ENCODE measurements at places on chromosomes 12 and 14. TPM values are rescaled to one million over a fixed set of nuclear protein-coding genes. Genes with fewer than 3 reads are reported as not detected.

GRCh38 chr12:7151532-7151931, 21.4 kb downstream of the CLSTN3 start:
- H3K4me3 ChIP-seq: no peak overlapping the region
- H3K36me3 ChIP-seq: peaks cover 20% of the 10 kb centered on the region
- no peak for DNase-seq

GRCh38 chr12:111838353-111838752, 3.7 kb upstream of the MAPKAPK5 start:
- no peak for DNase-seq
- H3K4me1 ChIP-seq: no peaks in the 10 kb centered on the region
- H3K4me3 ChIP-seq: no peak overlapping the region
- H3K36me3 ChIP-seq: no peaks in the 10 kb centered on the region

The POTEG gene
- 1.7 TPM for total RNA-seq

DNA sequence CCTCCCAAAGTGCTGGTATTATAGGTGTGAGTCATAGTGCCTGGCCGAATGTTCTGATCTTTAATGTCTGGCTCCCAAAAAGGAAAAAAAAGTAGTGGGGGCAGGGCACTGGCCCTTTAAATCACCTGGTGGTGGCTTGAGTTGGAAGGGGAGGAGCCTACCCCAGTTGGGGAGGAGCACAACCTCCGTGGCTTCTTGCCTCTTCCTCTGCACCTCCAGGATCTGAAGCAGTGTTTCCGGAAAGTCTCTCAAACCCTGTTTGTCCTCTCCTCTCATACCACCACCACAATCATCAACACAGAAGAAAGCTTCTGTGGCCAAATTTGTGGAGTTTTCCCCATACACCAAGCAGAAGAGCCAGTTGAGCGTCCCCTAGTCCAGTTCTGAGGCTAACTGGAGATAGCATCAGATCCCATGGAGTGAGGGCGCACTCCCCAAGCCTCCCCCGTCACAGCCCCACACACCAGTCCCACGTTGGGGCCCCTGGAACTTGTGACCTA, 24.3 kb upstream of the RCOR1 start:
- peaks cover 10% of the 10 kb centered on the region for H3K4me1 ChIP-seq
- no peaks in the 10 kb centered on the region for H3K27me3 ChIP-seq
- H3K4me3 ChIP-seq: no peak overlapping the region
- no peak overlapping the region for H3K27ac ChIP-seq
- no peak for DNase-seq

- no peaks in the 10 kb centered on the region for H3K36me3 ChIP-seq
- no peaks in the 10 kb centered on the region for H3K4me1 ChIP-seq
- no peak overlapping the region for H3K4me3 ChIP-seq
- no peak for DNase-seq
These were observed 93.8 kb downstream of the CPSF2 start for GRCh38 chr14:92215579-92215978.

GRCh38 chr12:116563262-116563661, 4.1 kb downstream of the MAP1LC3B2 start:
- no peaks in the 10 kb centered on the region for H3K36me3 ChIP-seq
- H3K27me3 ChIP-seq: peaks cover 2% of the 10 kb centered on the region
- no peak overlapping the region for H3K4me3 ChIP-seq

GRCh38 chr12:132414634-132415326, 75.2 kb upstream of the FBRSL1 start:
- peaks cover 3% of the 10 kb centered on the region for H3K4me1 ChIP-seq
- DNase-seq: no peak
- no peak overlapping the region for H3K4me3 ChIP-seq
- H3K27me3 ChIP-seq: no peaks in the 10 kb centered on the region

DNA sequence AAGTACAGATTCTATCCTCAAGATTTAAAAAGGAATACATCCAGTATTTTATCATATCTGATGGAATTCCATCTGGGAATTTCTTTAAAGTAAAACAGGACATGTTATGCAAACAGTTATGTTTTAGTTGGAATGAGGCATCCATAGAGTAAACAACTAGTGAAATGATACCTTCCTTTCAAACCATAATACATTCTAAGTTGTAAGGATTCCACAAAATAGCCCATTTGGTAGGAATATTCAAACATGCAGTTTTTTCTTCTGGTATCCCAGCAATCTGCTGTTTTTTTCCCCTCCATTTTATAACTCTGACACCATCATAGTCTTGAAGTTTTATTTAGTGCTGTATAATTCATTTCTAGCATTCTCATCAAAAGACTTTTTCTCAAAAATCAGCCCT, 149.6 kb downstream of the ADAMTS20 start:
- H3K27me3 ChIP-seq: no peaks in the 10 kb centered on the region
- no peaks in the 10 kb centered on the region for H3K4me1 ChIP-seq
- no peaks in the 10 kb centered on the region for H3K36me3 ChIP-seq
- H3K27ac ChIP-seq: no peak overlapping the region

- no peak overlapping the region for H3K4me3 ChIP-seq
- peaks cover 8% of the 10 kb centered on the region for H3K4me1 ChIP-seq
- no peak overlapping the region for H3K27ac ChIP-seq
- H3K27me3 ChIP-seq: no peaks in the 10 kb centered on the region
- DNase-seq: no peak
- no peaks in the 10 kb centered on the region for H3K36me3 ChIP-seq
These were observed 194.0 kb downstream of the VRK1 start for GRCh38 chr14:96991226-96991625.

- H3K4me1 ChIP-seq: no peaks in the 10 kb centered on the region
- no peaks in the 10 kb centered on the region for H3K36me3 ChIP-seq
- no peak for DNase-seq
- no peaks in the 10 kb centered on the region for H3K27me3 ChIP-seq
- no peak overlapping the region for H3K27ac ChIP-seq
- H3K4me3 ChIP-seq: no peak overlapping the region
These were observed 90.7 kb upstream of the PTPRR start for GRCh38 chr12:71011261-71011660.

DNA sequence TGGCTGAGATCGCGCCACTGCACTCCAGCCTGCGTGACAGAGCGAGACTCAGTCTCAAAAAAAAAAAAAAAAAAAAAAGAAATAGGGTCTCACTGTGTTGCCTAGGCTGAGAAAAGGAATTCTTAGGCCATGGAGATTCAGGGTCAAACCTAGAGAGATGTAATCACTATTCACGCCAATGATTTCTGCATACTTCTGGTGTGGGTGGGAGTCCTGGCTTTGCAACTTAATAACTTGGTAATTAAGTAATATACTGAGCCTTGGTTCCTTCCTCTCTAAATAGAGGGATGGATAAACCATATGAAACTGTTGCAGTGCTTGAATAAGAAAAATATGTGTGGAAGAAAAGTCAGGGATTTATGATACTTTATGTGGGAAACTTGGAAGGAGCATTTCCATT, 2.7 kb downstream of the ZNF410 start:
- H3K4me1 ChIP-seq: peaks cover 11% of the 10 kb centered on the region
- H3K4me3 ChIP-seq: no peak overlapping the region
- H3K36me3 ChIP-seq: peaks cover 3% of the 10 kb centered on the region

GRCh38 chr12:2234091-2234490, 181.3 kb downstream of the CACNA1C start:
- H3K4me3 ChIP-seq: no peak overlapping the region
- DNase-seq: no peak
- H3K36me3 ChIP-seq: no peaks in the 10 kb centered on the region
- no peaks in the 10 kb centered on the region for H3K4me1 ChIP-seq

DNA sequence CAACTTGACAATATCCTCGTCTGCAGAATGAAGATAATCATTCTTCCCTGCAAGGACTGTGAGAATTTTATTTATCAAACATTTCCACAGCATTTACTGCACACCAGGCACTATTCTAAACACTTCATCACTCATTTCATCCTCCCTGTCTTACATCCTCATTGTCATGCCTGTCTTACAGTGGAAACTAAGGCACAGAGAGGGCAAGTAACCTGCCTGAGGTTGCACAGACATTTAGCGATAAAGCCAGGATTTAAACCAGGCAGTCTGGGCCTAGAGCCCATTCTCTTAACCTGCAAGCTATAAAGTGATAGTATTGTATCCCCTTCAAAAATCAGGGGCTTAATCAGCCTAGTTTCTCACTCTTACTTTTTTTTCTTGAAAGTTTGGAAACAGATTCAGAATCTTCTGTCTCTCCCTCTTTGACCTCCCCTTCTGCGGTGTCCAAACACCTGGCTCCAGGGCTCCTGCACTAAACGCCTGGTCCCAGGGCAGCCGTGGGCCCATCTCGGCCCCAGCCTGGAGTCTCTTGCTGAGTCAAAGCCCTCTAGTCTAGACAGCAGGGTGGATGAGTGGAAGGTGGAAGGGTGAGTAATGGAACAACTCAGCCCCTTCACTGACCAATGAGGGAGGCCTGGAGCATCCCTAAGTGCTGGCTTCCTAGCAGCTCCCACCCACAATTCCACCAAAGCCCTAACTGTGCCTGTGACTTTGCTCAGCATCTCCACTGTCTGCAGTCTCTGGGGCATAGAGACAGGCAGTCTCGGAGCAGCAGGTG, 12.5 kb downstream of the ISM2 start:
- no peak overlapping the region for H3K27ac ChIP-seq
- no peaks in the 10 kb centered on the region for H3K36me3 ChIP-seq
- H3K27me3 ChIP-seq: no peaks in the 10 kb centered on the region
- H3K4me3 ChIP-seq: no peak overlapping the region
- no peak for DNase-seq

The MNAT1 gene
- 26.5 TPM for total RNA-seq

- H3K27ac ChIP-seq: no peak overlapping the region
- no peaks in the 10 kb centered on the region for H3K36me3 ChIP-seq
- no peaks in the 10 kb centered on the region for H3K27me3 ChIP-seq
- DNase-seq: no peak
These were observed 8.1 kb downstream of the LGR5 start for GRCh38 chr12:71447691-71448132.

GRCh38 chr14:27890259-27890658, 876.3 kb upstream of the FOXG1 start:
- no peak for DNase-seq
- no peak overlapping the region for H3K4me3 ChIP-seq
- H3K27me3 ChIP-seq: no peaks in the 10 kb centered on the region
- no peaks in the 10 kb centered on the region for H3K36me3 ChIP-seq
- H3K4me1 ChIP-seq: no peaks in the 10 kb centered on the region
- H3K27ac ChIP-seq: no peak overlapping the region

- H3K4me1 ChIP-seq: no peaks in the 10 kb centered on the region
- H3K4me3 ChIP-seq: no peak overlapping the region
- DNase-seq: no peak
- H3K27ac ChIP-seq: no peak overlapping the region
These were observed 5.1 kb upstream of the TMEM179 start for GRCh38 chr14:104609666-104610065.

DNA sequence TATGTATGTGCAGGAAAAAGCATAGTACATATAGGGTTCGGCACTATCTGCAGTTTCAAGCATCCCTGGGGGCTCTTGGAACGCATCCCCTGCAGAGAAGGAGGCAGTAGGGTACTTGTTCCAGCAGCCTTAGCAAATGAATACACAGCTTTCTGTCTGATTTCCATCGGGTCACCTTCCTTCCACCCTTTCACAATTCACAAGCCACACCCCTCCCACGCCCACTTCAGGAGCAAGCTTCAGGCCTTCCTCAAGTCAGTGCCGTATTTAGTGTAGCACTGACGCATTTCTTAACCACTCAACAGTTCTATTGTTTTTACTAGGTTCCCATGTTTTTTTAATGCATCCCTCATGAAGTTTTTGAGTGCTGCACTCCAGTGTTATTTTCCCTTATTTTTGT, 64.2 kb downstream of the CLMN start:
- H3K27ac ChIP-seq: peak overlapping the region; percentile 45
- DNase-seq: no peak
- H3K36me3 ChIP-seq: no peaks in the 10 kb centered on the region
- H3K4me1 ChIP-seq: peaks cover 43% of the 10 kb centered on the region

DNA sequence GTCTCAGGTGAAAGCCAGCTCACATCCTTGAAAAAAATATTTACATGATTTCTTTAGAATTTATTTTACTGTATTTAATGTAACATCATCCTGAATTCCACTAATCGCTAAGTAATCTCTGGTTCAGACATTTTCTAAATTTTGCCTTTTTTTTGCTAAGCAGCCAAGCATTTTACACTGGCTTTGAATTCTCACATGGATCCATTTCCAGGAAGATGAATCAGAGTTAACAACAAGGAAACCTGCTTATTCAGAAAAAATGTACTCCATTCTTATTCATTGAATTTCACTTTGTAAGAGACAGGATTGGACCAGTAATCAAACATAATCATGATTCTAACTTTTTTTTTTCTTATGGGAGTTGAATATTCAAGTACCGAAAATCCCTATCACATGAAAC, 1785.1 kb upstream of the FLRT2 start:
- no peak overlapping the region for H3K27ac ChIP-seq
- no peak for DNase-seq
- H3K36me3 ChIP-seq: no peaks in the 10 kb centered on the region
- H3K27me3 ChIP-seq: no peaks in the 10 kb centered on the region

GRCh38 chr12:125689576-125690410, 624.6 kb downstream of the AACS start:
- no peak overlapping the region for H3K4me3 ChIP-seq
- no peak overlapping the region for H3K27ac ChIP-seq
- H3K36me3 ChIP-seq: no peaks in the 10 kb centered on the region
- no peaks in the 10 kb centered on the region for H3K27me3 ChIP-seq

- no peaks in the 10 kb centered on the region for H3K36me3 ChIP-seq
- DNase-seq: no peak
- no peaks in the 10 kb centered on the region for H3K4me1 ChIP-seq
- no peaks in the 10 kb centered on the region for H3K27me3 ChIP-seq
These were observed 28.2 kb upstream of the CD27 start for GRCh38 chr12:6416596-6416995.

The CCDC38 gene
- 0.08 TPM for total RNA-seq

The SSPN gene
- total RNA-seq: not detected

- H3K4me3 ChIP-seq: peak overlapping the region; percentile 43
- peak overlapping the region; percentile 45 for H3K27ac ChIP-seq
- no peaks in the 10 kb centered on the region for H3K27me3 ChIP-seq
These were observed 80.4 kb upstream of the EEA1 start for GRCh38 chr12:93009533-93009932.

The FGF6 gene
- not detected for total RNA-seq

DNA sequence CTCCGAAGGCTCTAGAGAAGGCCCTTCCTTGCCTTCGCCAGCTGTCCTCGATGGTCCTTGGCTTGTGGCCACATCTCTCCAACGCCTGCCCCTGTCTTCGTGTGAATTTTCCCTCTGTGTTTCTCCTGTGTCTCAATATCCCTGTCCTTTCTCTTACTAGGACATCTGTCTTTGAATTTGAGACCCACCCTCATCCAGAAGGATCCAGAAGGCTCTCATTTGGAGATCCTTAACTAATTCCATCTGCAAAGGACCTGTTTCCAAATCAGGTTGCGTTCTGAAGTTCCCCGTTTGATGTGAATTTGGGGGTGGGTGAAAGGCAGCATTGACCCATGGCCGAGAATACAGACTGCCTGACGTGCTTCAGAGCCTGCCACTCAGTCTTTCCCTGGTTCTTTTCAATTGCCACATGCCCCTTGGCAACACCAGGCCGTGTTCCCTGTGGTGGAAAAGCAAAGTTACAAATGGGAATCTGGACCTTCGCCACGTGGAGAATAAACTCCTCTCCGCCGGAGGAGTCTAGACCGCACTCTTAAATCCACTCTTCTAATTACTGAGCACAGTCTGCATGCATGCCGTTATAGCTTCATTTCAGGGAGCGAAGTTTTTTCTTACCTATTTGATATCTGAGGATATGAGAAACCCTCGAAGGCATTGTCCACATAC, 158.8 kb downstream of the TMEM132C start:
- no peaks in the 10 kb centered on the region for H3K4me1 ChIP-seq
- DNase-seq: no peak
- H3K4me3 ChIP-seq: no peak overlapping the region
- no peaks in the 10 kb centered on the region for H3K36me3 ChIP-seq

GRCh38 chr12:67927815-67928214, 61.4 kb upstream of the IFNG-AS1 start:
- H3K36me3 ChIP-seq: no peaks in the 10 kb centered on the region
- no peak for DNase-seq
- H3K27me3 ChIP-seq: no peaks in the 10 kb centered on the region
- H3K27ac ChIP-seq: no peak overlapping the region
- H3K4me1 ChIP-seq: no peaks in the 10 kb centered on the region
- H3K4me3 ChIP-seq: no peak overlapping the region
